ENCODE measurements at places on chromosomes 6 and 20.
A peak's percentile ranks its signal among the peaks of the same experiment; 100 is the strongest.

DNA sequence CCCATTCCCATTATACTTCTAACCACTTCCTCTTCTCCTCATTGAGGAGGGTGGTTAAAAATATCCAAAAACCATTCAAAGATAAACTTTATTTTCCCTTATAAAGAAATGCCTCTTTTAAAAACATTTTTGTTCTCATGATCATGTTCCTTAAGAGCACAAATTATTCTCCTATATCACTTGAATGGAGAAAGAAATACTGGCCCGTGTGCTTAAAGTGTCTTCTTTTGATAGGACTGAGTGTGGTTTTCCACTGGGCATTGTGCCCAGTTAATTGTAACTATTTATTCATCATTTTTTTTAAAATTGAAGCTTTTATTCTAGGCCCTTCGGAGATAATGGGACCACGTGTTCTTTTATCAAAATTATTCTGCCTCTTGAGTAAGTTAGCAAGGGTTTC, 871.5 kb downstream of the QKI start:
- no peaks in the 10 kb centered on the region for H3K36me3 ChIP-seq
- H3K27me3 ChIP-seq, result no peaks in the 10 kb centered on the region
- H3K4me3 ChIP-seq, result no peak overlapping the region
- no peak overlapping the region for H3K27ac ChIP-seq
- no peak for DNase-seq
- H3K4me1 ChIP-seq, result no peaks in the 10 kb centered on the region

DNA sequence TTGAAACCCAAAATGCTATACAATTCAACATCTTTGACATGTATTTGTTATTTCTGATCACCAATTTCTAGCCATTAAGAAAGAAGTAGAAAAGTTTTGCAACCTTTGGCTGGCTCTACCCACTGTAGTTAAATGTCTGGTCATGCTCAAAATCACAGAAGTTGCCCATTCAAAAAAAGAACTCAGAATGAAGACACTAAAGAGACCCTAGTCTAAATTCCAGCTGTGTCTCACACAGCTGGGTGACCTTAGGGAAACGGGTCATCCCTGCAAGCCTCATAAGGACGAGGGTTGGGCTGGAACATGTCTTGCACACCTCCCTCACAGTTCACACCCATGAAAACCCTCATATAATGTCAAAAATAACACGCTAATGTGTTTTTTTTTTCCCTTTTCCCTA, 10.3 kb downstream of the FOXQ1 start:
- H3K27ac ChIP-seq, result no peak overlapping the region
- H3K4me3 ChIP-seq, result no peak overlapping the region
- H3K4me1 ChIP-seq, result no peaks in the 10 kb centered on the region
- no peak for DNase-seq
- H3K27me3 ChIP-seq, result no peaks in the 10 kb centered on the region

GRCh38 chr20:6135347-6135746, 12.5 kb upstream of the FERMT1 start:
- H3K4me1 ChIP-seq, result no peaks in the 10 kb centered on the region
- no peaks in the 10 kb centered on the region for H3K36me3 ChIP-seq

DNA sequence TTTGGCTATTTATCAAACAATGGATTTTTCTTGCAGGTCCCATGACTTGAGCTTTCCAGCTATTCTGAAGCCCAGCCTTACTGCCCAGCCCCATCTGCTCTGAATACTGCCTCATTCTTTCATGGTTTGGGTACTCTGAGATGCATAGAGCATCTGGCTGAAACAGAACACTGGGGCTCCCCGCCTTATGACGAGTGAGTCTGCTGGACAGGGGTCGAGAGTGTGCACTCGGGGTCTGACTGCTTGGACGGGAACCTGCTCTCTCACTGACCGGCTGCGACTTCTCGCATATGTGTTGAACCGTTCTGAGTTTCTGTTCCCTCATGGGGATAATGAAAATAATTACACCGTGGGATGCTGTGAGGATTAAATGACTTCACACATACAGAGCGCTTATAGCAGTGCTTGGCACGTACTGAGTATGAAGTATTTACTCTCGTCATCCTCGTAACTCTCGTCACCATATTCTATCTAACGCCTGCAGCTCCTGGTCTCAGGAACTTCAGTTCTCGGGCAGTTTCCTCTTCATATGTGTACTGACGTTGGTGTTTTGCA, 59.5 kb upstream of the MPC1 start:
- no peak overlapping the region for H3K4me3 ChIP-seq
- peaks cover 34% of the 10 kb centered on the region for H3K36me3 ChIP-seq
- H3K27me3 ChIP-seq, result no peaks in the 10 kb centered on the region
- H3K27ac ChIP-seq, result no peak overlapping the region
- DNase-seq, result no peak
- H3K4me1 ChIP-seq, result no peaks in the 10 kb centered on the region

DNA sequence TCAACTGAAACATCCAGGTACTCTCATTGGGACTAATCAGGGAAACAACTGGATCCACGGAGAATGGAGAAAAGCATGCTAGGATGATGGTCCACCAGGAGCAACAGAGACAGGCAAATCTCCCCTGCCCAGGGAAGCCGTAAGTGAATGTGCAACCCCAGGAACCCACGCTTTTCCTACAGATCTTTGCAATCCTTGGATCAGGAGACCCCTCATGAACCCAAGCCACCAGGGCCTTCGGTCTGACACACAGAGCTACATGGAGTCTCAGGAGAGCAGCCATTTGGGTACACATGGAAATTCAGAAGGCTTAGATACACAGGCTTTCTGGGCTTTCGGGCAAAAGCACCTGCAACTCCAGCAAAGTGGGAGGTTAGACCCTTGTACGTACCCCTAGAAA, 122.1 kb upstream of the PTCHD4 start:
- no peak overlapping the region for H3K27ac ChIP-seq
- no peak overlapping the region for H3K4me3 ChIP-seq
- no peaks in the 10 kb centered on the region for H3K36me3 ChIP-seq
- no peaks in the 10 kb centered on the region for H3K27me3 ChIP-seq
- no peaks in the 10 kb centered on the region for H3K4me1 ChIP-seq
- DNase-seq, result no peak

GRCh38 chr6:156316583-156317125, 460.5 kb upstream of the ARID1B start:
- H3K36me3 ChIP-seq, result no peaks in the 10 kb centered on the region
- no peak for DNase-seq
- no peak overlapping the region for H3K27ac ChIP-seq

GRCh38 chr6:16398587-16398986, 160.2 kb downstream of the GMPR start:
- no peak for DNase-seq
- no peak overlapping the region for H3K27ac ChIP-seq
- H3K4me3 ChIP-seq, result no peak overlapping the region

DNA sequence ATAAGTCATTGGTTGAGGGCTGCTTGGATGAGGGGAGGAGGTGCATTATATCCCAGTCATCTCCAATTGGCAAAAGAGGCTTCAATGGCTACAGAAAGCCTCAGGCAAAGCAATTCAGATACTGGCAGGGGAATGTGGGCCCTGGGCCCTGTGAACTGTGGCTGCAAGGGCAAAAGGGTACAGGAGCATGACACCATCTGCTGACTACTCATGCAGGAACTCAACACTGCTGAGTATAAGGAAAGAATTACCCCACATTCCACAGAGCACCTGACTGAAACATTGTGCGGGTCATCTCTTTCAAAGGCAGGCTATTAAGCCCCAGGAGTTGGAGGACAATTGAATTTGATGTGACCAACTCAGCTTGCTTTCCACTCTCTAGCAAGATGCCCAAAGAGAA, 92.1 kb upstream of the SPTLC3 start:
- no peak overlapping the region for H3K27ac ChIP-seq
- no peak for DNase-seq
- no peaks in the 10 kb centered on the region for H3K36me3 ChIP-seq
- H3K4me1 ChIP-seq, result no peaks in the 10 kb centered on the region
- no peaks in the 10 kb centered on the region for H3K27me3 ChIP-seq

DNA sequence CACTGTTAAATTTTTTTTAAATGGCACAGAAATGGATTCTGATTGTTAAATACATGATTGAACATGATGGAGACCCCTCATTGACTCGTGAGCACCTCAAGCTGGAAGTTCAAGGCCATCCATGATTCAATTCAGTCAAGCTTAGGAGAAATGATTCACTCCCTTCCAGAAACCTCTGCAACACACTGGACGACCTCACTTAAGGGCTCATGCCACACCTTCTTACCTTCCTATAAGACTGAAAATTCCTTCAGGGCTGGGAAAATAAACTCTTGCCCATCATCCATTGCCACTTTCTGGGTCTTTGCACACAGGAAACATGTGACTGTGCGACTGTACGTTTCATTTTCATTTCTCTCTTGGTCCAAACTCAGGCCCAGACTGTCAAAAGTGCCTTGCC, 196.4 kb downstream of the TBXT start:
- DNase-seq, result no peak
- H3K27ac ChIP-seq, result no peak overlapping the region
- no peak overlapping the region for H3K4me3 ChIP-seq
- no peaks in the 10 kb centered on the region for H3K4me1 ChIP-seq
- no peaks in the 10 kb centered on the region for H3K36me3 ChIP-seq
- H3K27me3 ChIP-seq, result no peaks in the 10 kb centered on the region

DNA sequence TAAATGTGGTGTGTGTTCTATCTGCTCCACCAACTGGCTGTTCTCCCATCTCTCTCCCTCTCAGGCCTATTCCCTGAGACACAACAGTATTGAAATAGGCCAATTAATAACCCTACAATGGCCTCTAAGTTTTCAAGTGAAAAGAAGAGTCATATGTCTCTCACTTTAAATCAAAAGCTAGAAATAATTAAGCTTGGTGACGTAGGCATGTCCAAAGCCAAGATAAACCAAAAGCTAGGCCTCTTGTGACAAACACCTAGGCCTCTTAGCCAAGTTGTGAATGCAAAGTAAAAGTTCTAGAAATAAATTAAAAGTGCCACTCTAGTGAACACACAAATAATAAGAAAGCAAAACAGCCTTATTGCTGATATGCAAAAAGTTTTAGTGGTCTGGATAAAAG, 29.9 kb downstream of the MTCL3 start:
- H3K27me3 ChIP-seq, result no peaks in the 10 kb centered on the region
- no peaks in the 10 kb centered on the region for H3K4me1 ChIP-seq
- H3K36me3 ChIP-seq, result no peaks in the 10 kb centered on the region

DNA sequence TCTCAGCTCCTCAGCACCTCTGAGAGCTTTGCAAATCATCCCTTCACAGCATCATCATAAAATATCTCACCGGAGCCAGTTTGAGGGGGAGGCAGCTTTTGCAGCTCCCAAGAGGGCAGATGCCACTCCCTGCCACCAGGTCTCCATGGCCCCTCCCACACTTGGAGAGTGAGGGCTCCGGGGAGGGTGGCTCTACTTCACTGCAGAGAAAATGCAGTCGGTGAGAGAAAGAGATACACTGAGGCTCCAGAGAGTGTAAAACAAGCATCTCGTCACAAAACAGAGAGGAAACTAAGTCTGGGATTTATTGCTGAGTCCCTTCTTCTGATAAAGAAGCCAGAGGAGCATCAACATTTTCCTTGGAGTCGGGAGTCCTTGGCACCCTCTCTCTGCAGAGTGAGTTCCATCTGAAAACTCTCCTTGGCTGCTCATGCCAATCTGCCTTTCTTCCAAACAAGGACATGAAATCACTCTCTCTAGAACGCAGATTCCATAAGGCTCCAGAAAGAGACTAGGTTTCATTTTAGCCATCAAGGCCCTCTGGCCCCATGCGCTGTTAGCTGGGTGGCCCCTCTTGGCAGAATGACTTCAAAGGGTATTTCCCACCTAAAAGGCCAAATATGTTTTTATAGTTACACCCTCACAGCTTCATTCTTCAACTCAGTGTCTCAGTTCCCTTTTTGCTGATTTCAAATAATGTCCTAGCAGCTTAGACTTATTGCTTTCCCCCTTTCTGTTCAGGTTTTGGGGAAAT, 70.6 kb upstream of the F13A1 start:
- no peak for DNase-seq
- no peaks in the 10 kb centered on the region for H3K27me3 ChIP-seq
- no peak overlapping the region for H3K27ac ChIP-seq
- H3K4me1 ChIP-seq, result no peaks in the 10 kb centered on the region

- H3K4me3 ChIP-seq, result no peak overlapping the region
- peaks cover 6% of the 10 kb centered on the region for H3K4me1 ChIP-seq
- H3K27me3 ChIP-seq, result no peaks in the 10 kb centered on the region
Measured at GRCh38 chr6:17267566-17267965, 13.6 kb upstream of the RBM24 start.

- H3K27ac ChIP-seq, result peak overlapping the region; percentile 39
- no peak overlapping the region for H3K4me3 ChIP-seq
- no peaks in the 10 kb centered on the region for H3K27me3 ChIP-seq
- H3K4me1 ChIP-seq, result peaks cover 27% of the 10 kb centered on the region
Measured at GRCh38 chr6:22025468-22026163, 271.2 kb downstream of the PRL start.

DNA sequence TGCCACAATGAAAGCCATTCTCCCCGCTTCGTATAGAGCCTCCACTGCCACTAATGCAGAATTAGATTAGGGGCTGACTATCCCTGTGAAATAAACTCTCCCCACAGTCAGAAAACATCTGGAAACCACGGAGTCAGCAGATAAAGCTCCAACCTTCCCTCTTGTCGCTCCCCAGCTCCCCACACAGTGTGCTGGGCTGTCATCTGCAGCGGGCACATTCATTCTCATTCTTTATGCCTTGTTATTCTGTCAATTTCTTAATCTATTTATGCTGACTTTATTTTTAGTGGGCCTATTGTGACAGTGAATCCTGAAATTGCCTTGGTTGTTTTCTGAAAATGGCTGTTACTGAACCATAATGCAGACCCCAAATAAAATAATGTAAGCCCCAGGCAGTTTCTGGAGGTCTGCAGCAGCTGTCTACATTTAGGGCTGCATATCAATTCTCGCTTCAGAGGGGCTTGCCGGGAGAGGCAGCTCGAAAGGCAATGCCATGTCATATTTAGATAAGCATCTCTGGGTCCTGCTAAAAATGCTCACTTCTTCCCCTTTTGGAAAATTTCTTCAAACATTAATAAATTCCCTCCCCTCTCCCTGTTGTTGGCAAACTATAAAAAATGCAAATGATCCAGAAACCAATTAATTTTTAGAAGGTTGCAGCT, 71.6 kb downstream of the TMEM242 start:
- H3K36me3 ChIP-seq, result no peaks in the 10 kb centered on the region
- peaks cover 6% of the 10 kb centered on the region for H3K4me1 ChIP-seq
- no peak overlapping the region for H3K27ac ChIP-seq
- DNase-seq, result no peak
- no peak overlapping the region for H3K4me3 ChIP-seq
- no peaks in the 10 kb centered on the region for H3K27me3 ChIP-seq
